ENCODE measurements at places on chromosomes 3 and 15.

GRCh38 chr3:47428662-47429061 lies 47.1 kb downstream of the SCAP start:
- no peak for DNase-seq

DNA sequence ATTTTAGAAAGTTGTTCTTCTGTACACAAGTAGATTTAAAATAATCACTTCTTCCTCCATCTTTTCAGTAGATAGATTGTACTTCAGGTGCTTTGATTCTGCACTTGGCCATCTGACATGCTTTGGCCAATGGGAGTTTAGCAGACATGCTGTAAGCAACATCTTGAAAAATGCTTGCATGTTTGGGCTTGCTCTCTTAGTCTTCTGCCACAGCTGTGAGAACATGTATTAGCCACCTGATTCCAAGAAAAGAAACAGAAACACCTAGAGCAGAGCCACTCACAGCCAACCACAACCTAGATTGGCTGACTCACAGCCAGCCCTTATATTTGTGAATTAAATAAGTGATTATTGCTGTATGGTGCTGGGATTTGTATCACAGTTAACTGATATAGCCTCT lies 70.2 kb upstream of the GADL1 start:
- no peak for DNase-seq

DNA sequence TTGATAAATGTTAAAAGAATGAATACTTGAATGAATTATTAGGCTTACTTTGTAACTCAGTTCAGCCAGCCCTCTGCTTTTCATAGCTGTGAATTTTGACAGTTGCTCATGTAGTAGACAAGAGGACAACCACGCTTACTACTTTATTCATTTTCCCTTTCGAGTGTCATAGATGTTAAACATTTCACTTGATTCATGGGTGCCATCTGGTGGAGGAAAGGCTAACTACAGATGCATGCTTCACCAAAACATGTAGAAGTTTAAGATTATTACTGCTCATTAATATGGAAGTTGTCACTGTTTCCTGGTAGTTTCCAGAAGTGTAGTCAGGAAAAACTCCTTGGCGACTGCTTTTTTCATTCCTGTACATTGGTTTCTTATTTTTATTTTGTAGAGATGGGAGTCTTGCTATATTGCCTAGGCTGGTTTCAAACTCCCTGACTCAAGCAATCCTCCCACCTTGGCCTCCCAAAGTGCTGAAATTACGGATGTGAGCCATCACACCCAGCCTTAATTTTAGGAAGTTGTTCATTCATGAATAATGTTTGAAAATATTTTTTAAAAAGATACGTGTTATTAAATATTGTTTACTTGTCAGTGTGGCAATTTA lies 163.2 kb downstream of the B3GALNT1 start:
- DNase-seq = peak; percentile 26

DNA sequence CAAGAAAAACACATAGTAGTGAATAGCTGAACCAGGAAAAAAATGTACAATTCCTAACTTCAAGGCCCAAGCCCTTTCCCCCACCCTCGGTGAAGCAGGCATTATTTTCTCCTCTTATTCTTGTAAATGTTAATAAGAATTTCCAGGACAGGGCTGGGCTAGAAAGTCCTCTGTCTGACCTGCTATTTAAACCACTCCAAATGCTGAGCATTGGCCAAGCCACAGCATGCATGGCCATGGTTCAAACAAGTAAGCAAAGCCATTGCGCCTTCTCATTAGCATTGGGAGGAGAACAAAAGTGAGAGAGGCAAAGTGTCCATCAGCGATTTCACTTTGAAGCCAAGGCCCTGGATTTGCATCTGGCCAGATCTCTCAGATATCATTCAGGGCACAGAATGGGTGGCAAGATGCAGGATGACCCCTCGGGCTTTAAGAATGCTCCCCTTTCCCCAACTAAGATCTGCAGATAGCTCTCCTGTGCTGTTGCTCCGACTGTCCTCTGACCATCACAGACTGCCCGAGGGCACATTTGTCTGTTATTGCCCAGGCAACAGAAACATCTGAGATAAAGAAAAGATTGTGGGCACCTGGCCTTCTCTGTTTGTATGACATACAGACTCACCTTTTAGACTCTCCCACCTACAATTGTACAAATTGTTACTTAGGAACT lies 46.3 kb downstream of the CEMIP start:
- DNase-seq = no peak

DNA sequence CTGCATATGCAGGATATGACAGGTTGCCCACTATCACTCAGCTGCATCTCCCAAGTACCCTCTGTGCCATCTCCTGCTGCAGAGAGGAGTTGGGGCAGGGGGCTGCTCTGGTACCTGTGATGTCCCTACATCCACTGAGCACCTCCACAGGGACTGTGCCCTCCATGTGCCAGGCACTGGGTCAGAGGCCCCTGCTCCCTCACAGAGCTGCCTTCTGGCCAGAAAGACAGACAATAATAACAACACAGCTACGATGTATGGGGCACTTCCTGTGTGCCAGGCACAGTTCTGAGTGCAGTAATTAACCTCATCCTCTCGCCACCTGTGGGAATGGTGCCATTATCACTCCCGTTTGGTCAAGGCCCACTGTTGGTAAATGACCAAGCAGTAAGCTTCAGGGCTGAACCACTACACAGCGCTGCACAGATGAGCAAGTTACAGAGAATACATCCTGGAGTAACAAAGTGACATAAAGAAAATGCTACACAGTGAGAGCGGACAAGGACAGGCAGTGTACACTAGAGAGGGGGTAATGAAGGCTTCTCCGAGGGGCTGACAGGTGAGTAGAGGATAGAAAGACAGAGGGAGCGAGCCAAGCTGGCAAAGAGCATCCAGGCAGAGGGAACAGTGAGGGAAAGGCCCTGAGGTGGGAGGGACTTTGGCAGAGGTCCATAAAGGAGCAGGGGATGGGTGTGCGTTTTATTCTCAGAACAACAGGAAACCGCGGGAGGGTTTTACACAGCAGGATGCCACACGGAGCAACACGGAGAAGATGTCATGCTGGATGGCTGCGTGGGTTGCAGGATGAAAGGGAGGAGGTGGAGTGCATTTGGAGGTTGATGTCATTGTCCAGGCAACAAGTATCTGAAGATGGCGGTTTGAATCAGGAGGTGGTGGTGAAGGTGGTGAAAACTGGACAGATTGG lies 13.6 kb downstream of the WNT7A start:
- DNase-seq = no peak

Measured in progenitor cell of endocrine pancreas (in vitro differentiated cells).